ENCODE measurements at places on chromosomes 6 and 20.

GRCh38 chr20:20731000-20731944 is 18.8 kb upstream of the RALGAPA2 start:
- DNase-seq = no peak

DNA sequence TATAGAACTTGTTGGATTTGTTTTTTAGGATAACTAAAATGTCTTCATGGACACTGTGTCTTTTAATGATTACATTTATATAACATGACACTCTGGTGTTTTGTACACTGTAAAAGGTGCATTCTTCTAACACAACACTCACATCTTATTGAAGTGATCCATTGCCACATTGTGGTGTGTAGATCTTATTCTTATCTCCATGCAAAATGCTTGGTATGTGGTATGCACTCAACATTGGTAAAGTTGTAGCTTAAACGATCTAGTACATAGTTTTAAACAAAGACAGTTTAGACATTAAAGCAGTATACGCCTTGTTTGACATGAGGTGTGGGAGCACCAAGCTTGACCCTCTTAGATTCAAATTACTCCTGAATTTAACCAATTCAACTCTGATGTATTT is 84.7 kb downstream of the SASH1 start:
- no peak for DNase-seq

- peak; percentile 83 for DNase-seq
These were observed 15.5 kb downstream of the COL9A3 start for GRCh38 chr20:62832212-62832922.

GRCh38 chr6:84356907-84357306 is 129.5 kb upstream of the CEP162 start:
- no peak for DNase-seq

DNA sequence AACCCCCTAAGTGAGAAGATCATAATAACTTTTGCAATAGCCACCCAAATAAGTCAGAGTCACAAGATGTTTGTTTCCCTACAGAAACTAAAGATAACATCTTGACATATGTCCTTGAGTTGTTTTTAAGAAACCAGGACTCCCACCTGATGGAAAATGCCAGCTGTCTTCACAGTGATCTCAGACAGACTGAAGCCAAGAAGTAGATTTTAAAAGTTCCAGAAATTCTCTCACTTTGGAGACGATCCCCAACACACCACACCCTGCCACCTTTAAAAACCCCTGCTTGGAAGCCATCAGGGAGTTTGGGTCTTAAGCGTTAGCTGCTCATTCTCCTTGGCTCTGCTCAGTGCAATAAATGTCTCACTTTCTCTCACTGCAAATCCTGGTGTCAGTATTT is 63.0 kb downstream of the GPR6 start:
- DNase-seq = no peak

DNA sequence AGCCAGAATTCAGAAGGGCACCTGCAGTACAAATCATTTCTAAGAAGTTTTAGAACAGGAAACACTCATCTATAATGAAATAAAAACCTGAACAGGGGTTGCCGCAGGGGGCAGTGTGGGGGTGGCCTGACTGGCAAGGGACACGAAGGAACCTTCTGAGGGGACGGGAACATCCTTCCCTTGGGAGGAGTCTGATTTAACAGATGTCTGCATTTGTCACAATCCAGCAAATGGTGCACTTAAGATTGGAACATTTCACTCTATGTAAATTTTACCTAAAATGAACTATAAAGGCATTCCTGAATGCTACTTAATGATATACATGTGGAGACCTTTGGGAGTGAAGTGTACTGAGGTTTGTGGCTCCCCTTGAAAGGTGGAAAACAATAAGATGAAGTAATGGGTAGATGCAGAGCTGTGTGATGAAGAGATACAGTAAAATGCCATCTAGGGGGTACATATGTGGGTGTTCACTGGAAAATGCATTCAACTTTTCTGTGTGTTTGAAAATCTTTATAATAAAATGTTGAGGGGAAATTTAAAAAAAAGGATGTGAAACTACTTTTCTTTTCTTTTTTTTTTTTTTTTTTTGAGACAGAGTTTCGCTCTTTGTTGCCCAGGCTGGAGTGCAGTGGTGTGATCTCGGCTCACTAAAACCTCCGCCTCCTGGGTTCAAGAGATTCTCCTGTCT is 89.5 kb downstream of the SNX5 start:
- DNase-seq = no peak

- DNase-seq = no peak
These were observed 7.9 kb downstream of the RSPH4A start for GRCh38 chr6:116624036-116624805.

GRCh38 chr20:31587545-31588389 is 17.3 kb upstream of the ID1 start:
- DNase-seq = peak; percentile 34

DNA sequence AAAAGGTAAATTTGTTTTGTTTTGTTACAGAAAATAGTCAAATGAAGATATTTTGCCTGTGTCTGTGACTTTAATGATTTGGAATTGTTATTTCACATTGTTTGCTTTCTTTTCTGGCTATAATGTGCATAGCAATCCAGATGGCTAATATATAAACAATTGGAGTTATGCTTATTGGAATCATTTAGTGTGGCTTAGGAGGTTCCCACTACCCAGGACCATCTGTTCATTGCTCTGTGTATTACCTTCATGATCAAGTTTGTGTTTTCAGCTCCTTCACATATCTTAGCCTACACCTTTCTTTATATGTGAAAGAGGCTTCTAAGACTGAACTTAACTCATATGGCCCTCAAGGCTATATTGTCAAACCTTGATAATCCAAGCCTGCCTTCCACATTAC is 232.9 kb downstream of the BCKDHB start:
- DNase-seq = no peak

DNA sequence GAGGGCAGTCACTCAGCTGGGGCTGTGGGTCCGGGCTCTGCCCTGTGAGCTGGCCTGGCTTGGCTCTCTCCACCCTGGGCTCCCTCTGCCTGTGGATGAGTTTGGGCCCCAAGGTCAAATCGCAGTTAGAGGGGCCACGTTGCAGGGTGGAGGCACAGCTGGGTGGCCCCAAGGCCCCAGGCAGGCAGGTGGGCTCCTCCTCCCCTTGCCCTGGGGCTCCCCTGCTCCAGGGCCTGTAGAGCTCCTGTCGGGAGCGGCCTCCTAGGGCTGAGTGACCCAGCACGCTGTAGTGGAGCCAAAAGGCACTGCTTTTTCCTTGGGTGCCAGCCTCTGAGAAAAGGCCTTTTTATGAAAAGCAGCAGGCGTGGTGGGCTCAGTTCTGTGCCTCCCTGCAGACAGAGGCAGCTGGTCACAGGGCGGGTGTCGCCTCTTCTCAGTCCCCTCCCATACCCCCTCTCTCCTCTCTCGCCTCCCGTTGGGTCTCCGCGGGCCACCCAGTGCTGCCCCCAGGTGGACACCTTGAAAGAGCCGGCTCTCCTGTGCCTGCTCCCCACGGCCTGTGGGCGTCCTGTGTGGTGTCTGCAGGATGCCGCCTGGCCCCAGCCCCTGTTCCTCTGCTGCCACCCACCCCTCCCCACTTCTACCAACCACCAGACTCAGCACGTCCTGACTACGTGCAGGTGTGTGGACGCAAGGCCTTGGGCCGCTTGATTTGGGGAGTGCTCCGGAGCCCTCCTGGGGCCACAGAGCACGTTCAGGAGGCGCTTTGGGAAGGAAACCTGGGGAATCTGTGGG is 13.2 kb downstream of the SS18L1 start:
- DNase-seq = peak; percentile 23

DNA sequence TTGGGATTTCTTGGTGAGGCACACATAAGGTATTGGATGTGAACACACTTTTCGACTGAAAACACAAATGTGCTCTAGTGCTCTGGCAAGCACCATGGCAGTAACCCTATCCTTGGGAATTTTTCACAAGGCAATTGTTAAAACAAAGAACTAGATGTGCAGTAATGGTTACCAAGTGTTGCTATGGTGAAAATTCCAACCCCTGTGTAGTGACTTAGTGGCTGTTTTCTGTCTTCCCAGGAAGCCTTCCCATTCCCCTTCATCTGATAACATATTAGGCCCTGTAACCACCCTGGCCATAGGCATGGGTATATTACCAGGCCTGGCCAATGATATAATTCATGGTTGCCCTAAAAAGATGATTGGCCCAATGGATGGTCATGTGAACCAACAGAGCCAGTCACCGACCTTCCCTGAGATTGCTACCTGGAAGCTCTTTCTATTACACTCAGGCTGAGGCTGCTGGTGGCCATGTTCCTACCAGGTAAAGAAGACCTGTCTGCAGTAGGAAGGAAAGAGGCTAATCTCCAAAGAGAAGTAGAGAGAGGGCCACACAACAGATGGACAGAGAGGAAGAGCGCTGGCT is 4.1 kb downstream of the C20orf202 start:
- DNase-seq = no peak

DNA sequence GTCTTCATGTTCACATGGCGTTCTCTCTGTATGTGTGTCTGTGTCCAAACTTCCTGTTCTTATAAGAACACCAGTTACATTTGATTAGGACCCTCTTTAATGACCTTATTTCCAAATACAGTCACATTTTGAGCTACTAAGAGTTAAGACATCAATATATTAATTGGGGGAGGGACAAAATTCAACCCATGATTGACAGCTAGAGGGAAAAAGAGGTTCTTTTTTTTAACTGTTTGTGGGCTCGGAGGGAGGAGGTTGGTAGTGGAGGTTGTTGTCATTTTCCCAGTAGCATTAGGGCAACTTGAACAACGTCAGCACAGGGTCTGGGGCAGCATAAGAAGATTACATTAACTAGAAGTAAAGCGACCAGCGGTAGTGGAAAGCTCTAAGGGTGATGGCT is 2.3 kb upstream of the GMDS start:
- no peak for DNase-seq

- DNase-seq = no peak
These were observed 61.4 kb upstream of the BMP2 start for GRCh38 chr20:6705926-6706548.

DNA sequence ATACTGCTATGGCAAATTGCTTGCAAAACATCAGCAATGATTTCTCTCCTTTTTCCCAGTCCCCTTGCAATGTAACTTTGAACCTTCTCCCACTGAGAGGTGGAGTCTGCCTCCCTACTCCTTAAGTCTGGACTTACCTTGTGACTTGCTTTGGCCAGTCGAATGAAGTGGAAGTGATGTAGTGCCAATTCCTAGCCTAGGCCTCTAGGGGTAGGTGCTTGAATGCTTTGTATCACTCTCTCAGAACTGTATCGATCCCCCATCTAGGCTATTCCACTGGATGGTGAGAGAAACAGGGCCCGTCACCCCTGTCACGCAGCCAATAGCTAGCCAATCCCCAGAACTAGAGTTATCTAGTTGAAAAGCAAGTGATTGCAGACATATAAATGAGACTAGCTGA is 238.6 kb downstream of the BTBD3 start:
- DNase-seq = no peak

GRCh38 chr6:107803957-107804356 is 20.2 kb downstream of the SCML4 start:
- DNase-seq = no peak

- DNase-seq = no peak
These were observed 56.3 kb downstream of the TSHZ2 start for GRCh38 chr20:53028337-53029007.

- no peak for DNase-seq
These were observed 26.0 kb downstream of the SLC17A9 start for GRCh38 chr20:62978561-62978943.

- DNase-seq = no peak
These were observed 209.3 kb upstream of the TAB2 start for GRCh38 chr6:149108038-149108748.

GRCh38 chr20:2873747-2874041 is 413 bp downstream of the PTPRA start:
- DNase-seq = peak; percentile 62

- no peak for DNase-seq
These were observed 123.2 kb downstream of the PRND start for GRCh38 chr20:4844751-4845465.

GRCh38 chr6:2767657-2768524 is 2.7 kb downstream of the WRNIP1 start:
- no peak for DNase-seq

DNA sequence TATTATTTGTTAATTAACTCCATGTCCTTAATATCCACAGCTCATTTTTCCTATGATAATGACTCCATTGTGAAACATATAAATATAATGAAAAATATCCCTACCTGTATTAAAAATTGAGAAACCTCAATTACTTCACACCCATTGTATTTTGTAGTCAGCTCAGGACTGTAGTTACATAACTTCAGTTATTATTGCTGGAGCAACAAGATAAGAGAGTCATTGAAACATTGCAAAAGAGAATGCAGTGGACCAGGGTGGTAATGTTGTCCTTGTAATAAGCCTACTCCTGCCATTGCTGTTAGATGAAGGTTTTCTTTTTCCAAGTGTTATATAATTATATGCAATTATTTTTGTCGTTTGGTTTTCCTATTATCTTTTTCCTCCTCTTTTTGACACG is 184.4 kb downstream of the PRL start:
- DNase-seq = no peak

DNA sequence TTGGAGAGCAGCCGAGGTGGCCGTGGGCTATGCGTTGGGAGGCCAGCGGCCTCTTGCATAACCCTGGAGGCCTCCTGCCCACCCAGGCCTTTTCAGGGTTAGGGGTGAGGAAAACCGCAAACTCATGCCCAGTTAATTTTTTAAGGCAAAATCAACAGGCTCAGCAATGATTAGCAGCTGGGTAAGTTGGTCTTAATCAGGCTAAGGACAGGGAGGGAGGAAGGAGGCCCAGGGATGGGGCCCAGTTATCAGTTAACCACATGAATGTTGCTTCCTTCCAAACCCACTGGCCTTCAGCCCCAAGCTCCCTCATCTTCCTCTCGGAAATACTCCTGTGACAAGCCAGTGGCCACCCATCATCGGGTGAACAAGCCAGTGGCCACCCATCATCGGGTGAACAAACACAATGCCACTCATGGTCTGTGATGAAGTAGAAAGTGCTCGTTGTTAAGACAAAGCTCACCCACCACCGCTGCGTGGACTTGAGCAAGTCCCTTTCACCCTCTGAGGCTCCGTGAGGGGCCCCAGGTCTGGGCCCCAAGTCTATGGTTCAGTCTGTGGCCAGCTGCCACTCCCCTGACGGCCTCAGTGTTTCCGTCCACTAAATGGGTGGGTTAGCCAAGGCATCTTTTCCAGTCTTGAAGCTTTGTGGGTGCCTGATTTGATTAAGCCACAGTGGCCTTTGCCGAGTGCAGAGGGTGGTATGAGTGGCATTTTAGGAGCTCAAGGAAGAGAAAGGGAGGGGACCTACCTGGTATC is 39.4 kb downstream of the HNF4A start:
- DNase-seq = no peak

- no peak for DNase-seq
These were observed 130.6 kb upstream of the DOK5 start for GRCh38 chr20:54344832-54345231.
